ENCODE measurements at places on chromosomes 13 and 19.

DNA sequence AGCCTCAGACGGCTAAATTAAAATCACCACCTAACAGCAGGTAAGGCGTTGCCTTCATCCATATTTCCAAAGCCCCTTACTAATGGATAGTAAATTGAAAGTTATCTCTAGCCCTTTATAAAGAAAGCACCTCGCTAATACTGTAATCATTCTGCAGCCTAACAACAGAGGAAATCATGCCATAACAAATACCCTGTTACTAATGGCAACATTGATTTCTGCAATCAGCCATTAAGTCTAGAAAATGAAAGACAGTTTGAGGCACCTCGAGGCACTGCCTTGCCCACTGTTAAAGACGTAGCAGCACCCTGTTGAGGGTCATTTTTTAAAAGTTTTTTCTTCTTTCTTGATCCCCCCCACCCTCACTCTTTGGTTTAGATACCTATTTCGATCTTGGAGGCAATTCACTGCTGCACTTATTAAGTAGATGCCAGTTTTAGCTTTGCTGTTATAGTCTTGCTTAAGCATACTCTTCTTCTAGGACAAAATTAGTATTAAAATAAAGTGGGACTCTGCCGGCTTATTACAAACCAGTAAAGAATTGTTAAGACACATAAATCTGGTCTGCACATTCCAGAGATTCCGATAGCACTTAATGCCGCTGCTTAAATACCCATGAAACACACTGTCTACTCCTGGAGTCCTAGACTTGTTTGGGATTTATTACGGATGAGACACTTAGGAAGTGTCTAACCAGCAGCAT, 74.8 kb downstream of the ZNF536 start:
- DNase-seq, result no peak

GRCh38 chr19:55700813-55701212, 25.8 kb downstream of the EPN1 start:
- DNase-seq, result no peak

DNA sequence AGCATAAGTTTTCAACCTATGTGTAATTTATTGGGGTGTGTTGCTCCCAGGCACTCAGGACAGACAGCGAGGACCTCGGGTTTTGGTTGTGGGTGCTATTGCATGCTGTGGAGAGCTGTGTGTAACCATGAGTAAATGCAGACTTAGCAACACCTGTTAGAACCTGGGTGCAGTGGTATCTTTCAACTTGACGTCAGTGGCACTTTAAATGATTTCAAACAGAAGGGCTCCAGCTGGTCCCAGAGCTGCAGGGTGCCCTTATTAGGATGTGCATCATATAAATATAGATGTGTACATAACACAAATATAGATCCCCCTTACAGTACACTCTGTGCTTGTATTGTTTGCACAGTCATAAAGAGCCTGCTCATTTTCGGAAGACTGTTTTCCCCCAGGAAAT, 228.3 kb upstream of the IRS2 start:
- DNase-seq, result peak; percentile 39

GRCh38 chr19:48858984-48859710, 9.3 kb downstream of the PLEKHA4 start:
- DNase-seq, result no peak

DNA sequence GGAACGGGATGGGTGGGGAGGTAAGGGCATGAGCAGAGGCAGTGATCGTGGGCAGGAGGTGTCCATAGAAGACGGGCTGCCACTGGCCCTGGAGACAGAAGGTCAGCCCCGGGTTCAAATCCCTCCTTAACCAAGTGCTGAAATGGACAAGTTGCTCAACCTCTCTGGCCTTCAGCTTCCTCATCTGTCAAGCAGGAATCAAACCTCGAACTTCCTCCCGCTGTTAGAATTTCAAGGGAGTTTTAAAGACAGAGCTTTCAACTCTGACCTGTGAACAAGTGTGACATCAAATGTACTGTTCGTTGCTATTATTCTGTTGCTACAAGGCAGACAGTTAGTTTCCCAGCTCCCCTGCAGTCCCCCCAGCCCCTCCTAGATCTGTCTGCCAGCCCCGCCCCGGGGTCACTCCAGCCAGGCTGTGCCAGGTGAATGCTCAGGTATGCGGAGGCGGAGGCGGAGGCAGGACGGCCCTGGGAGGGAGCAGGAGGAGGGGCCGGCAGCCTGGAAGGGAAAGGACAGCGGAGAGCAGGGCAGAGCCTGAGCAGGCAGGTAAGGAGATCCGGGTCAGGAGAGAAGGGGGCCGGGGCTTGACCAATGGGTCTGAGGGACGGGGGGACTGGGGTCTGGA, at the start of gene EPS8L1:
TSS of gene EPS8L1 (plus strand) at position 499 of the 628 bp plus-strand sequence. CDS start 576 bp downstream, outside the sequence.
- DNase-seq, result no peak

- peak; percentile 53 for DNase-seq
Observed at GRCh38 chr19:45406226-45407090, at the start of gene POLR1G. Gene POLR1G (plus strand): TSS chr19:45406644. CDS start chr19:45406697, 53 bp downstream.

DNA sequence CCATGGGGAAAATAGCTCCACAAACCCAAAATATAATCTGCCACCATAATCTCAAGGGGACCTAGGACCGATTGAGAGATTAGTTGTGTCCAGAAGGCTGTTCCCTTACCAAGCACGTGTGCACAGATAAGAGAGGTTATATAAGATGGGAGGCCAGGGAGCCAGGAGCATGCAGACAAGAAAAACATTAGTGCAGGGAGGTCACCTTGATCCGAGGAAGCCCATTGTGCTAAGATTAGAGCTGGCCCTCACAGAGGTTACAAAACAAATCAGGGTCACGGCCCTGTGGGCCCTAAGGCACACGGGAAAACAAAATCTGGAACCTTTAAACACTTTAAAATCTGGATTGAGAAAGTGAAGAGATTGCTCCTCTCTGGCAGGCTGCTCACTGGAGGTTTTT, 37.7 kb downstream of the RGCC start:
- no peak for DNase-seq

- no peak for DNase-seq
Observed at GRCh38 chr13:78404846-78405360, 198.4 kb downstream of the POU4F1 start.

DNA sequence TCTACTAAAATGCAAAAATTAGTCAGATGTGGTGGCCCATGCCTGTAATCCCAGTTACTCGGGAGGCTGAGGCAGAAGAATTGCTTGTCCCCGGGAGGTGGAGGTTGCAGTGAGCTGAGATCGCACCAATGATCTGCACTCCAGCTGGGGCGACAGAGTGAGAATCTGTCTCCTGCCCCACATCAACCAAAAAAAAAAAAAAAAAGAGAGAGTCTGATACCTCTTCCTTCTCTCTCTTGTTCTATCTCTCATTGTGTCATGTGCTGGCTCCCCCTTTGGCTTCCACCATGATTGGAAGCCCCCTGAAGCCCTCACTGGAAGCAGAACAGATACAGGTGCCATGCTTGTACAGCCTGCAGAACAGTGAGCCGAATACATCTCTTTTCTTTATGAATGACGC, 20.4 kb downstream of the CLEC11A start:
- DNase-seq, result no peak

- DNase-seq, result no peak
Observed at GRCh38 chr13:113791761-113792160, 32.7 kb downstream of the TMEM255B start.

DNA sequence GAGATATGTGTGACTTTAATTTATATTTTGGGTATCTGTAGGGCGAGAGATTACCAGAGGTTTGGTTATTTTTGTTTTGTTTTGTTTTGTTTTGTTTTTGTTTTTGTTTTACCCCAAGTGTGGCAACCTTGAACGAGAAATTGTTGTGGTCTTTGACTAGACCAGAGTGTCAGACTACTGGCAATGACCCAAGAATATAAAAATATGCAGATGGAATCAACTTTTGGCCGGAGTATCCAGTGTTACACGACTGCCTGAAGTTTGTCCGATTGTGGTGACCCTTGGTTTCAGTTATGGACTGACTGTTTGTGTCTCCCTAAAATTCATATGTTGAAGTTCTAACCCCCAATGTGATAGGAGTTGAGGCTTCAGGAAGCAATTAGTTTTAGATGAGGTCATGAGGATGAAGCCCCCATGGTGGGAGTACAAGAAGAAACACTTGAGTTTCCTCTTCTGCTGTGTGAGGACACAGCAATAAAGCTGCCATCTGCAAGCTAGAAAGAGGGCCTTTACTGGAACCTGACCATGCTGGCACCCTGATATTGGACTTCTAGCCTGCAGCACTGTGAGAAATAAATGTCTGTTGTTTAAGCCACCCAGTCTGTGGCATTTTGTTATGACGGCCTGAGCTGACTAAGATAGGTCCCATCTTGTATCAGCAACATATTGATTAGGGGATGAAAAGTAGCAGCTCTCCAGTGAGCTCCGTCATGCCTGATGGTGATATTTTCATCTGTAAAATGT, 261.7 kb downstream of the MTUS2 start:
- DNase-seq, result no peak

- DNase-seq, result no peak
Observed at GRCh38 chr13:48110931-48111721, 16.2 kb upstream of the MED4 start.

DNA sequence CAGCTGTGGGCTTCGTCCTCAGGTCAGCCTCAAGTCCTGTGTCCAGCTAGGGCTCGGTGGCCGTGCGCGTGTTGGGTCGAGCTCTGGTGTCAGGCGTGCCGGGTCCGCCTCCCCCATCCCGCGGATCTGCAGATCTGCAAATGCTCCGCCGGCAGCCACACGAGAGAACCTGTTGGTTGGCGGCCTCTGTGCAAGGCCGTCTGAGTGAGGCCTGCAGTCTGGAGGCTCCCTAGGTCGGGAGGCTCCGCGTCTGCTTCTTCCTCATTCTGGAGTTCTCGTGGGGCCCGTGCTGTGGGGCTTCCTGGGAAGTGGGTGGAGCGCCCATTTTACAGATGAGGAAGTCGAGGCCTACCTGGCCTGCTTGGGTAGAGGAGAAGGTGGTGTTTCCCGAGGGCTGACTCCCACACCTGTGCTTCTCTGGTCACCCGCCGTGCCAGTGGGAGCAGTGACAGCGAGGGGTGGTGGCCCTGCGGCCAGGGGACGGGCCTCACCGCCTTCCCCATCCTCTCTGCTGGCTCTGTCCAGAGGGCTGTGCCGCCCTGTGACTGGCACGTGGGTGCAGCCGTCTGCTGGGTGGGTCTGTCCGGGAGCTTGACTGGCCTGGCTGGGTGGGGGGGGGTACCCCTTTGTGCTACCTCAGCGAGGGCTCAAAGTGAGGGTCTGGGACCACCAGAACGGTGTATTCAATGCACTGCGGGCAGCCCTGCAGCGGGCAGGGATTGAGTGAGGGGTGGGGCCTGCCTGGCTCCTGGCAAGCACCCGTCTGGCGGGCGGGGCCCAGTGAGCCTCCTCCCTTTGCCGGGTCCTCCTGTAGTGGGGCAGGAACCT, 3.3 kb downstream of the CSNK1G2 start:
- DNase-seq, result no peak

DNA sequence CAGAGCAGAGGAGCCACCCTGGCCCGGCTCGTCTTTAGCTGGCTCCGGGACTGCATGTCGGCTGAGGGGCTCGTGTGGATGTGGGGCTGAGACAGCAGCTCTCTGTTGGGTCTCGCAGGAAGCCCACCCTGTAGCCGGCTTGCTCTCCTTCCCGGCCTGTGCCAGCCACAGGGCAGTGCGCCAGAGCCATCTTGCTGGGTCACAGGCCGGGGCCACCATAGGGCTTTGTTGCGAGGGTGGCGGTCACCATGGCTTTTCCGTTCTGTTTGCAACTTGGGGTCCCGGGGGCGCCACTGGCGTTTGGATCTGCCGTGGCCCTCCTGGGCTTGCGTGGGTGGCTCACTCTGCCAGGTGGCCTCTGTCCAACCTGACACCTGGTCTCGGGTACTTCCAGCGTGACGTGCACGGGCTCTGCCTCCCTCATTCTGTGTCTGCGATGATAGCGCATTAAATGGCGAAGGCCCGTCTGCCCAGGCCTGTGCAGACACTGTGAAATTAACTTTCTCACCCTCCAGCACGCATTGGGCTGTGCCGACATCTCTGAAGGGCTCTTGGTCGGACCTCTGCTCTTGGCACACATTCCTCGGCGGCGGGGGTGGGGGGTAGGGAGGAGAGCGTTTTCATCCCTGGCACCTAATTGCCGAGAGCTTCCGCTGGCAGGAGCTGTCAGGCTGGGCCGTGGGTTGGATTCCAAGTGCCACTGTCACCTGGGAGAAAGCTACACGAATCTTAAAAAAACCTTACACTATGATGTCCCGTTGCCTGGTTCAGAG, 95.1 kb downstream of the KDM4B start:
- no peak for DNase-seq

Data from NCI-H2107 (cell line).